ENCODE measurements at places on chromosomes 11 and 22.

GRCh38 chr11:118485273-118485672 lies 42.0 kb upstream of the TTC36 start:
- DNase-seq = no peak

GRCh38 chr11:40722179-40722795 lies 737.2 kb downstream of the LRRC4C start:
- peak; percentile 27 for DNase-seq

DNA sequence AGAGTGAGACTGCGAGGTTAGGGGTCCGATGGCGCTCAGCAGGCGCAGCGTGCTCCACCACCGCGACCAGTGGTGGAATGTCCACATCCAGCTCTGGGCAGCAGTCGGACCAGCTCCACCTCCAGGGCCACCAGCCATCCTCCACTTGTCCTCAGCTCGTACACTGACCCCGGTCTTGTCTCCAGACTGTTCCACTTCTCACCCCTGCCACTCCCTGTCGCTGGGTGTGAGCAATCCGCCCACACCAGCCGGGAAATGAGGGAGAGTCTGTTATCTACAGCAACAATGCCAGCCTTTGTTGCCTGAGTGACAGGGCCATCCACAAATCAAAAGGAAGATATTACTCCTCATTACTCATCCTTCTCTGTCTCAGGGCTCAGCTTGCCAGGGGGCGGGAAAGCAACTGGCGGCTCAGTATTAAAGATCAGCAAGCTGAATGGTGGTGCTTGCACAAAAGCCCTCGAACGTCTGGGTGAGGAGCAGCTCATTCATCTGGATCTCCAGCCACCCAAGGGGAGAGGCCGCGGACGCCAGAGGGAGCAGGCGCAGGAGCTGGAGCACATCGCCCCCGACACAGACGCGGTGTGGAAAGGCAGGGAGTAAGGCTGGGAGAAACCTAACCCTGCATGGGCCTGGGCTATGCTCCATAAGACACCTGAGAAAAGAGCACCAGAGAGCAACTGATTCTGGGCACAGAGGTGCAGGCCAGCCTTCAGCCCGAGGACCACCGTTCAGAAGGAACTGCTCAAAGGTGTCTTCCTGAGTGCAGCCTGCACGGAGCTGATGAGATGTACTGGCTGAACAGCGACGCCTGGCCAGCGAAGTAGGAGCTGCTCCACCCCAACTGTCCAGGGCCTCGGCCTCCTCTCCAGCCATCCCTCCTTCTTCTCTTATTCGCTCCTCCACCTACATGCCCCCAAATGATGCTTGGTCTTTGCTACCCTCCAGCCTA lies 21.9 kb downstream of the IGSF9B start:
- DNase-seq = peak; percentile 69

DNA sequence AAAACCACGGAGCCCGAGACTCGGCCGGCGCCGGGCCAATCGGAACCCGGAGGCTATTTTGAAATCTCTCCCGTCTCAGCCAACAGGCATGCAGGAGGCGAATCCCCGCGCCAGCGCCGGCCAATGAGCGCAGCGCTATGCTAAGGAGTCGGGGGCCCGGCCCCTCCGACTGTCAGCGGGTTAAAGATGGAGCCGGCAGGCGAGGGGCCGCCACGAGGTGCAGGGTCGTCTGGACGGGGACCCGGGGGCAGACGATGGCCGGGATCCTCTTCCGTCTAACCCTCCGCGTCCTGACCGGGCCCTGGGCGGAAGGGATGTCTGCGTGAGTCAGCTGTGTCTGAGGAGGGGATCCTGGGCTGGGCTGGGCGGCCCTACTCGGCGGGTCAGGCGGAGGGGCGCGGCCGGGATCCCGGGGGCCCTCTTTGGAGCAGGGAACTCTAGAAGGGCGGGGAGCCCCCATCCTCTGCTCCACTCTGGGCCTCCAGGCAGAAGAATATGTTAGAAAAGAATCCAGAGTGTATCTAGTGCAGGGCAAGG lies 10.0 kb downstream of the SDF2L1 start:
- peak; percentile 93 for DNase-seq

DNA sequence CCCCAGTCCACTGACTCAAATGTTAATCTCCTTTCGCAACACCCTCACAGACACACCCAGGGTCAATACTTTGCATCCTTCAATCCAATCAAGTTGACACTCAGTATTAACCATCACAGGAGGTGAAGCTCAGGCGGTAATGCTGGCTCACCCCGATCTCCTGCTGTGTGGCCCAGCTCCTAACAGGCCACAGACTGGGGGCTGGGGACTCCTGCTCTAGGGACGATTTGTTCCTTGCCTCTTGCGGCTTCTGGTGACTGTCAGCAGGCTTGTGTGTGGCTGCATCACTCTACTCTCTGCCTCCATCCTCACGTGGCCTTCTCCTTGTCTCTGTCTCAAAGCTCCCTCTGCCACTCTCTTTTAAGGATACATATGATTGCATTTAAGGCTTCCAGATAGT lies 45.0 kb downstream of the SPON1 start:
- DNase-seq = peak; percentile 78

DNA sequence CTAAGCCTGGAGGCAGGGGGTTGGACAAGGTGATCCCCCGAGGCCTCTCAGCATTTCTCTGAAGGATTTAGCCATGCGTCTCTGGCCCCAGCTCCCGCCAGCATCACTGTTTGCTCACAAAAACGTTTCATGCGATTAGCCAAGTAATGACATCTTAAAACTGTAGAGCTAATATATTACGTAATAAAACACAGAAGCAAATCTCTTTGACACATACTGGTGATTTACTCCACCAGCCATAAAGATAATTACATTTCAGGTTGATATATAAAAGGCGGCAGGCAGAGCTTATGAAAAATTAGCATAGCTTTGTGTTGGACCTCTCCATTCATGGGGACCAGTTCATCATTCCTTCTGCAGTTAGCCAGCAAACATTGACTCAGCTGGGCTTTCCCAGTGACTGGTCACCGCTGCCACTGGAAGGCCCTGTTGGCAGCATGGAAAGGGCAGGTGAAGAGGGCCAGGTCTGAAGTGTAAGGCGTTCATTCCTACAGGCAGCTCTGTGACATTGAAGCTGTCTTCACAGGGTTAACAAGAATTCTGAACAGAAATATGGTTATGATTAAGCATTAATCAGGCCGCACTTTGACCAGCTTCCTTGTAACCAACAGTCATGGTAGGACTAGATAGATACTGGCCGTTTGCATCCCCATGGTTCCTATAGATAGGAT lies 150.3 kb downstream of the NECTIN1 start:
- no peak for DNase-seq

- no peak for DNase-seq
Observed at GRCh38 chr11:73578592-73579185, 19.2 kb downstream of the FAM168A start.

- DNase-seq = no peak
Observed at GRCh38 chr11:128530118-128531074, 57.0 kb downstream of the ETS1 start.

DNA sequence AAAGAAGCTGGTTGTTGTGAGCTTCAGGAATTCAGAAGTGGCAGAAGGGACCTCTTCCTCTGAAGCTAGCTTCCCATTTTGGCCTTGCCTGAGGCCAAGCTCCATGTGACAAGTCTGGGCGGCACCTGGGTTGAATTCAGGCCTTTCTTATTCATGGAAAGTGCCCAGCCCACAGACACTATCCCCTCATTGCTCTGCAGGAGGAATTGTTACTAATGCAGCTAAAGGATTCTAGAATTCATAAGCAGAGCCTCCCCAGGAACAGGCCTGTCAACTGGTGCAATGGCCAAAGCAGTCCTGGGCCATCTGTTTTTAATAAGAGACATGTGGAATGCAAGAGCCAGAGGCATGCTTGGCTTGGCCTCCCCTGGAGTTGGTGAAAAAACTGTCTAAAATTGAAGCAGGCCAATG lies 71.4 kb downstream of the SLC1A2 start:
- DNase-seq = no peak

GRCh38 chr11:120746836-120747609 lies 235.5 kb downstream of the GRIK4 start:
- peak; percentile 97 for DNase-seq

DNA sequence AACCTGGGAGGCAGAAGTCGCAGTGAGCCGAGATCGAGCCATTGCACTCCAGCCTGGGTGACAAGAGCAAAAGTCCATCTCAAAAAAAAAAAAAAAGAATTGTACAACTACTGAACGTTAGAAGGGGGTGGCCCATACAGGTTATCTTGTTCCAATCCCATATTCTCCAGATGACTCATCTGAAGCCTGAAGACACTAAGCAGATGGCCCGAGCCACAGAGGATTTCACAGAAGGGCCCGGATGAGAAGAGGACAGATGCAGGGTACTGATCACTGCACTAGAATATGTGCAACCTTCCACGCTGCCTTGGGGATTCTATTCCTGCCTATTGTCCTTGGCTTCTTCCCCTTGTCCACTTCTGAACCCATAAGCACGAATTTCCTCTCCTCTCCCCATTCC lies 70.9 kb upstream of the UBASH3B start:
- DNase-seq = no peak
